Stimulated activated CD4-positive, alpha-beta T cell treated with anti-CD3 and anti-CD28 coated beads, TNF-alpha, amount 100 ng/mL, for 1 hour (primary cell): ENCODE measurements at places on chromosomes 7 and 10.

DNA sequence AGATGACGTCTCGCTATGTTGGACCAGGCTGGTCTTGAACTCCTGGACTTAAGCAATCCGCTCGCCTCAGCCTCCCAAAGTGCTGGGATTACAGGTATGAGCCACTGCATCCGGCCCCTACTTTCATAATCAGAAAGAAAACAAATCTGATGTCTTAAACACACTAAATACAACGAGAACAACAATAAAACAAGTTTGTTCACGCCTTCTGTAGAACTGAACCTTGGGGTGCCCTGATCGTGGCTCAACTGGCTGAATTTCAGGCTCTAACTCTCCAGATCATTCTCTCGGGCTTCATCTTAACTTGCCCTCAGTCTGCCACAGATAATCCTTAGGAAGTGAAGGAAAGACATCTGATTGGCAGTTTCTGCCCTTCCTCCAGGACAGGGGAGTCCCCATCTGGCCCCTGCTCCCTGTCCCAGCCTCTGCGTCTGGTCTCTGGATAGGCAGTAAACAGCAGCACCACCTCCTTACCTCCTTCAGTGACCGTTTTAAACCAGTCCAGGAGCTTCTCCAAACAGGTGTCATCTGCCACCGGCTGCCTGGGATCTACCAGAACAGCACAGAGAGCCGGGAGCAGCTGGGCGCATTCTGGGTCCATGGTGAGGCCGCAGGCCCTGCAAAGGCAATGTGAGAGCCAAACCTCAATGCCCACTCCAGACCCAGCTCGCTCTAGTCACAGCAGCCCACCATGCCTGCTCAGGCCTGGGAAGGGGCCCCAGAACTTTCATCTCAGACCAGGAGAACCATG lies 1.3 kb downstream of the BRAT1 start:
- DNase-seq = no peak

- DNase-seq = no peak
Measured at GRCh38 chr7:157932498-157933218, 595.9 kb downstream of the DNAJB6 start.

DNA sequence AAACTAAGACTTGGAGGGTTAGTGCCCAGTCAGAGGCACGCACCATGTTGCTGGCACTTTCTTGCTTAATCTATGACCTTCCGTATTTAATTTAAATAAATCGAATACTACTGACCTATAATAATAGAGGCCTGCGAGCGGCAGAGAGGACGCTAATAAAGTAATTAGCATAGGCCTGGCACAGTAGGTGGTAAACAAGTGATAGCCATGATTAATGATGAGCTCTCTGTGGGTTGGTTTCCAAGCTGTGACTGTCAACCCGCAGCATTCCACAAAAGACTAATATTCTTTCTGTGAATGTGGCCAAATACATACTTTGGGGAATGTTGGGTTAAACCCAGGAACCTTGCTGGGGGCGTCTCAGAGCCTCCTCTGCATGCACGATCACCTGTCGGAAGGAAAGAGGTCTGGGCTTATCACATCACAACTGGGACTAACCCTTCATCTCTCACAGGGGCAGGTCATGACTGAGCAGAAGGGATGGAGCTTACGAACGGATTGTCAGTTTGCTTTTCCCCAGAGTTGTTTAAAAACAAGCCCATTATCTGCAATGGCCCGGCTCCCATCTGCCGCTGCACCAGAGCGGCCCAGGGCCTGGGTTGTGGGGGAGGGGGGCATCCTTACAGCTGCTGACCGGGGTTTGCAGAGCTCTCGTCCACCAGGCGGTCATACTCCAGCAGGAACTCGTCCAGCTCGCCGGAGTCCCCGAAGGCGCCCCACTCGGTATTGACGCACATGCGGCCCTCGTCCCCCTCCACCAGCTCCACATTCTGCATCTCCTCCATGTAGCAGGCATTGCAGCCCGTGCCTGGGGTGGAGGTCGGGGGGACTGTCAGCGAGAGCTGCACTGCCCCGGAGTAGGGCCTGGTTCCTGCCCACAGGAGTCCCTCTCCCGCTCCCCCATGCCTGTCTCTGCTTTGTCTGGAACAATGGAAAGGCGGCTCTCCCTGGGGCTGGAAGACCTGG lies 6.2 kb upstream of the MYL7 start:
- no peak for DNase-seq

DNA sequence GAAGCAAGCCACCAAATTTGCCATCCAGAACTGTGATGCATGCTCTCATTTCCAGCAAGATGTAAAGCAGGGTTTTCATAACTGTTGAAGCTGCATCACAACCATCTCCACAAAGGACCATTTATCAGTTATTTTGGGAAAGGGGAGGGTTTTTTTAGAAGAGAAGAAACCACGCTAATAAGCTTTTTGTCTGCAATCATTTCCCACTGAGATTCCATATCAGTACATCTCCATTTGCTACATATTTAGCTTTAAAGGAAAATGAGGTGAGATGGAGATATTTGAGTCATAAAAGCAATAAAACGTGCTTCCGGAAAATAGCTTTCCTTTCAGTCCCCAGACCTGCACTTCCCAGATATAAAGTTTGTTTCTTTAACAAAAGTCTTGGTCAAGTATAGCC lies 258.2 kb downstream of the FRMD4A start:
- no peak for DNase-seq

GRCh38 chr7:107294182-107294581 lies 125.4 kb downstream of the HBP1 start:
- no peak for DNase-seq

GRCh38 chr10:72375585-72375984 lies 20.9 kb upstream of the DNAJB12 start:
- DNase-seq = no peak

DNA sequence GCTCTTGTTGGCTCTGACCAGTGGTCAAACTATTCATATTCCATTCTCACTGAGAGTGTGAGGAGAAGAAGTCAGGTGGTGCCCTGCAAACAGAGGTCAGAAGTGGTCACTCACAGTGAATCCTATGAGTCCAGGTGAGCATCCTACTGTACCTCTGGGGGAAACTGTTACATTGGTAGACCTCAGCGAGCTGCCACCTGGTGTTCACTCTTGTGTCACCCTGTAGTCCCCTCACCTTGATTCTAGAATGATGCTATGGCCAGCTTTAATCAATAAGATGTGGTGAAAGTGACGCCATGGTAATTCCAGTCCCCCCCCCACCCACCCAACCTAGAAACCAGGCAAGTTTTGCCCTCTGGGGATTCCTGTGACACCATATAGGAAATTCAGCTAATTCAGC lies 1.2 kb upstream of the AMPH start:
- DNase-seq = no peak

- DNase-seq = peak; percentile 12
Measured at GRCh38 chr10:74825371-74826141, 844 bp upstream of the KAT6B start.

GRCh38 chr7:98276241-98276761 lies 5.2 kb upstream of the BRI3 start:
- DNase-seq = no peak

DNA sequence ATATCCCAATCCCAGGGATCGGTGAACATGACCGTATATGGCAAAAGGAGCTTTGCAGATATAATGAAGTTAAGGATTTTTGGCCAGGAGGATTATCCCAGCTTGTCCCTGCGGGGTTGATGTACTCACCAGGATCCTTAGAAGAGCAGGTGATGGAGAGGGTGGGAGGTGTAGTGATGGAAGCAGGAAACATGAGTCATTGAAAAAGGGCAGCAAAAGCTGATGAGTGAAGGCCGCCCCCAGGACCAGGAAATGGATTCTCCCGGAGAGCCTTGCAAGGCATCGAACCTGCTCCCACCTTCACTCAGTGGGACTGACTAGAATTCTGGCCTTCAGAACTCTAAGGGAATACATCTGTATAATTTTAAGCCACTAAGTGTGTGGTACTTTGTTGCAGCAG lies 5.2 kb upstream of the NUPR2 start:
- no peak for DNase-seq

DNA sequence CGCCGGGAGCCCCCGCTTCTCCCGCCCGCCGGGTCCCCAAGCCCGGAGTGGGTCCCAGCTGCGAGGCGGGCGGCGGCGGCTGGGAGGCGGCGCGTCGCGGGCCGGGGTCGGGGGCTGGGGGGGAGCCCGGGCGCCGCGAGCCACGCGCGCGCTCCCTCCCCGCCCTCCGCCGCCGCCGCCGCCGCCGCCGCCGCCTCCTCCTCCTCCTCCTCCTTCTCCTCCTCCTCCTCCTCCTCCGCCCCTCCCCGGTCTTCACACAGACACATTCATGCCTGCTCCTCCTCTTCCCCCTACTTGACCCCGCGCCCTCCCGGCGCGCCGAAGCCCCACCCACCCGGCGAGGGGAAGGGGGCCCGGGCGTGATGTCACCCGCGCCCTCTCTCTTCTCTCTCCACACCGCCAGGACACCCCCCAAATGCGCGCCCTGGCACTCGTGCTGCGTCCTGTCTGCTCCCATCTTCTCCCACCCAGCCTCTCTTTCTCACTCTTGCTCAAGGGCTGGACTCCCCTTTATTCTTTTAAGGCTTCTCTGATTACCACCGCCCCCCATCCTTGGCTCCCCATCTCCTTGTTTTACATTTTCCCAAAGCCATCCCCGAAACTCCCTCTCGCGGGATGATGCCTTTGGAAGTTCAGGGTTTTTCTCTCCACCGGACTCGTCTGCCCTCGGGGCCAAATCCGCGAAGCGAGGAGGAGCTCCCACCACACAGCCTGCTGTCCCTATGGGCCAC lies 967 bp upstream of the GLI3 start:
- DNase-seq = no peak

GRCh38 chr7:32461484-32461883 lies 28.7 kb downstream of the LSM5 start:
- no peak for DNase-seq

- DNase-seq = no peak
Measured at GRCh38 chr10:70619271-70620019, 16.9 kb upstream of the PRF1 start.

- DNase-seq = no peak
Measured at GRCh38 chr10:35372329-35372728, 36.0 kb downstream of the CCNY start.

DNA sequence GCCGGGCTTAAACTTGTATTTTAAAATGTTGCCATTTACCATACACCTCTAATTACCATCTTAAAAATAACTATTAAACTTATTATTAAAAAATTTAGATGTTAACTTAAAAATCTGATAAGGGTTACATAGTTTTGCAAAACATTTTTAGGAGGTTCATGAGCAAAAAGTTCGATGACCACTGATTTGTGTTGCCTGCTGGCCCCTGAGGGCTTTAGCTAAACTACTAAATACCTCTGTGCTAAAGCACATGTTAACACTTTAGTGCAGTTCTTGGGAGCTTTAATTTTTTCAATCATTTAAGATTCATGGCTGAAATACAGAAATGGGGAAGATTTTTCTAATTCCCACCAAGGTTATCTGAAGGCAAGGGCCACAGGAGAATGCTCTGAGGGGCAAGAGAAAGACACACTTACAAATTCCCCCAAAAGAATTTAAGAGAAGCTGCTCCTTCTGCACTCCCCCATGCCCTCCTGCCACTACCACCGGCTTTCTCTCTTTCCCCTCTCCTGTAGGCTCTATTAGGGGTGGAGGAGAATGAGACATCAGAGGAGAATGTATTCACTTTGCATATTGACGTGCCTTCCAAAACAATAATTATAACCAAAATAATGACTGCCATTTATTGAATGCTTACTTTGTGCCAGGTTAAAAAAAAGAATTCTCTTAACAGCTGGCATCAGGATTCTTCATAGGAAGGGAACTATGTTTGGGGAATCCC lies 106.2 kb downstream of the RTKN2 start:
- DNase-seq = no peak

DNA sequence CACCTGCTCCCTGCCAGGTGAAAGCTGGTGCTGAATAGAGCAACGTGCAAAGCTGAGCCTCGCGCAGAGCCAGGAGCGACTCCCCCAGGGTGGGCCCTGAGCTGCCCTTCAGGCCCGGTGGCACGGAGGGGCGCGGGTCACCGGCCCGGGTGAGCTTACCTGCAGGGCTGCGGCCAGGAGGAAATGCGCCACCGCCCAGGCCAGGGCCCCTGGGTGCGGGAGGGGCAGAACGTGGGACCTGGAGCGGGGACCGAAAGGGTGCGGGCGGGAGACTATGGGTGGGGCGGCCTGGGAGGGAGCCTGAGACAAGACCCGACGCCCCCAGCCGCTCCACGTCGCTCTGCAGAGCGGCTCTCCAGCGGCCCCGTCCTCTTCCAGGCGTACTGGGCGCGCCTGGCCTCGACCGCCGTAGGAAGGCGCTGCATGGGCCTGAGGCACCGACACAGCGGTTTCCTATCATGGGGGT lies 122.1 kb downstream of the BTAF1 start:
- no peak for DNase-seq
